ENCODE measurements at places on chromosomes 5 and 9.
A peak's percentile ranks its signal among the peaks of the same experiment; 100 is the strongest.

GRCh38 chr9:81530310-81530810, 159.0 kb downstream of the TLE1 start:
- no peak for DNase-seq

DNA sequence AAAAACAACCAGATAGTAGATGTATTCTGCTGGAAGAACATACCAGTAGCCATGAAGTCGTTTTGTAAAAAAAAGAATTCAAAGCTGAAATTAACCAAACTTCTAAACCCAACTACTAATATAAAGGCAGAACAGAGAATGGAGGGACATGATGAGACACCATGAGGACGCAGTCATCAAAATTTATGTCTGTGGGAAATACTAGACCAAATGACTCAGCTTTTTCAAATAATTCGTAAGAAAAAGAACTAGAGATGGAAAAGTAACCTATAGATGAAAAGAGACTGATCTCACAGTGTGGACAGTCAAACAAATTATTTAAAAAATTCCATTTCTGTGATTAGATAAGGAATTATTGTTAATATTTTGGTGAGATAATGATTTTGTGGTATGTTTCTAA, 10.3 kb downstream of the TTC23L start:
- DNase-seq, result peak; percentile 49

- no peak for DNase-seq
Observed at GRCh38 chr5:110785356-110785755, 46.5 kb downstream of the SLC25A46 start.

DNA sequence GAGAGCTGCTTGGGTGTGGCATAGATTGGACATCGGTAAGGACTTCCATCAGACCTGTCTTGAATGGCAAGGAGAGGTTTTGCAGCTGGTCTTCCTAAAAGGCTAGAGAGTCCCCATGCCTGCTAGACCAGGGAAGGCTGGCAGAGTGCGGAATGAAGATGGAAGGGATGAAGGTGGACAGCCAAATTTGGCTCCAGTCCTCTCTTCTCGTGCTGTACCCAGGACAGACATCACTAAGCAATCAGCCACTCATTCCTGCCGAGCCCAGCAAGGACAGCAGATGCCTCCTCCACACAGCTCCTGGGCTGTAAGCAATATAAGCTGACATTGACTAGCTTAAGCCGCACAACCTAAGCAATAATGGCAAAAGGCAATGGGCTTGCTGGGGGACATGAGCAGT, 112.0 kb downstream of the OLFM1 start:
- no peak for DNase-seq

DNA sequence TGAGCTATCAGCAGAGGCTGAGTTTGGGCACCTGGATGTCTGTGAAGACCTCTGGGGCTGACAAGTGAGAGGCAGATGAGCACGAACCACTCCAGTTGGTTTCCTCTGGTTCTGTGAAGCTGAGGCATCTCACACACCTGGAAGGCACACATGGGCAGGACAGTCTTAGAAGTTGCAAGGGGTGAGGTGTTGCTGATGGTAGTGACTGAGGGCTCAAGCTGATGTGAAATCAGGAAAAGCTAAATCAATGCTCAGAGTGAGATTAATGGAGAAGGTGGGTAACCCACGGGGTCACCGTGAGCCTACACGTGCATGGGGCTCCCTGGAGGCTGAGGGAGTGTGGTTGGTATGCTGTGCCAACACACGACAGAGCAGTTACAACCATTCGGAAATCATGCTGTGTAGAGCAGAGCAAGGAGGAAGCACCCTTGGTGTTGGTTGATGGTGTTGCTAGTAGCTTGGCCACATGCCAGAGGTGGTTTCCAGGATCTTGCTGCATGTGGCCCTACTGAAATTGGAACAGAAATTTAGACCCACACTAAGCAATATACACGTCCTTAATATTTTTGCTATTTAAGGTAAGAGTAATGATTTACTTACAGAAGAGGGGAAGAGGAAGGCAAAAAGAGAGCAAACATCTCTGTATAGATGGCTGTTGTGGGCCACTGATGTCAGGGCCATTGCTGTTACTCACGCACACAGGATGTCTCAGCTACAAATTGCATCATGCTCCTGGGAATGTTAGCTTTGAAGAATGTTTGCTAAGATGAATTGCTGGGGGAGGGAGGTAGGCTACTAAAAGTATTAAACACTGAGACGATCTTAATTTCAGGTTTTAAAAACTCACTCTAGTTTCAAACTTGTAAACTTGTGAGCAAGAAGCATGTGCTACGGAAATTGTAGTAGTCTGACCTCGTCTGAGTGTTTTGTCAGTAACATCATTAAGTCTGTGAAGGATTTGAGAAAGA, 170.5 kb downstream of the ARHGEF28 start:
- DNase-seq, result peak; percentile 91

DNA sequence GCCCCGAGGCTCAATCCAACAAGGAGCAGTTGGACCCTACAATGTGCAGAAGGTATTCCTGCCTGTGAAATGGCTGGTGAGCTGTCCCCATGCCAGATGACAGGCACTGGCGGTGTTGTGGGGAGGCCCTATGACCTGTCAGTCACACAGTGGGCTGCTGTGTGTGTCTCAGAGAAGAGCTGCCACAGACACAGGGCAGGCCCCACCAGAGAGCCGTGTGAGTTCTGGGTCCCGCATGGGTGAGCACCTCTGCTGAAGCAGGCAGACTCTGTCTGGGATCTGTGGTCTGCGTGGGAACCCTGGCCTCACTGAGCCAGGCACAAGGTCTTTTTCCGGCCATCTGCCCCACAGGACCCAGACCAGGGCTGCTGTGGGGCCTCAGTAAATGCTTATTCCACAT, 37.3 kb upstream of the PITX1 start:
- no peak for DNase-seq

GRCh38 chr5:56317923-56318561, 84.9 kb upstream of the ANKRD55 start:
- no peak for DNase-seq

GRCh38 chr5:31768784-31769183, 129.9 kb downstream of the PDZD2 start:
- DNase-seq, result no peak

DNA sequence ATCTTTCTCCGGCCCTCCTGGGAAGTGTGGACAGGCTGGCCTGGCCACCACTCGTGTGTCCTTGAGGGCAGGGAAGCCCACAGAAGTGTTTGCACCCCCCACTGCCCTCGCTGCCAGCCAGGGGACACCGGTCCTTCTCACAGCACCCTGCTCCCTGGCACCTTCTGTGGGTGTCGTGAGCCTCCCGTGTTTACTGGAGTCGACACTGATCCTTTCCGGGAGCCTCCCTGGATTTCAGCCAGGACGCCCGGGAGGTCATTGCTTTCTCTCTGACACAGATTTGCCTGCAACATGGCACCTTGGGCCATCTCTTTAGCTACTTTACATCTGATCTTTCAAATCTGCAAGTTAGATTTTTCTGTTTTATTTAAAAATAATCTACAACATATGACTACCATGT, 120.4 kb upstream of the CACNA1B start:
- DNase-seq, result no peak

DNA sequence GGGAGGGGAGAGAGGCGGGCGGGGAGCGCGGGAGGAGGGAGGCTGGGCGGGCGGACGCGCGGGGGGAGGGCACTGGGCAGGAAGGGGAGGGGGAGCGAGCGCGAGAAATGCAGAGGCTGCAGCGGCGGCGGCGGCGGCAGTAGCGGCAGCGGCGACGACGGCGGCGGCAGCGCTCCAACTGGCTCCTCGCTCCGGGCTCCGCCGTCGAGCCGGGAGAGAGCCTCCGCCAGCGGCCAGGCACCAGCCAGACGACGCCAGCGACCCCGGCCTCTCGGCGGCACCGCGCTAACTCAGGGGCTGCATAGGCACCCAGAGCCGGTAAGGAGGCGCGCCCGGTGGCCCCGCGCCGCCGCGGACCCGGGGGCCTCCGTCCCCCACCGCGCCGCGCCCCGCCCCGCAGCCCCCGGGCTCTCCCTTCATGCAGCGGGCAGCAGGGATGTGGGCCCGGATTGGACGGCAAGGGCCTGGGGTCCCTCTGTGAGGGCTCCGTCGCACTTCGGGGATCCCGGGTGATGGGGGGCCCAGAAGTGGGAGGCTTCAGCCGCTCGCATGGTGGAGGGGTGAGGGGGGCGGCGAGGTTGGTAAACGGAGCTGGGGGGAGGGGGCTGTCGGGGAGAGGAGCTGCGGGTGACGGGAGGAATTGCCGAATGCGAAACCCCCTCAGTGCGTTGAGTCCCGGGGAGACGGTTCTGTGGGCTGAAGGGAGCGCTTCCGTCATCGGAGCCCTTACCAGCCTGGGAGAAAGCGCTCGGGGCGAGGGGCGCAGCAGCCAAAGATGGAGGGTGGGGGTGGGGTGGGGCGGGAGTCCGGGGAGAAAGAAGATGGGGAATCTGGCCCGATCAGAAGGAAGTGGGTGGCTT, at the start of gene BASP1:
TSS of gene BASP1 (plus strand) at position 139 of the 860 bp plus-strand sequence. CDS start 57,586 bp downstream, outside the sequence.
- DNase-seq, result peak; percentile 70

DNA sequence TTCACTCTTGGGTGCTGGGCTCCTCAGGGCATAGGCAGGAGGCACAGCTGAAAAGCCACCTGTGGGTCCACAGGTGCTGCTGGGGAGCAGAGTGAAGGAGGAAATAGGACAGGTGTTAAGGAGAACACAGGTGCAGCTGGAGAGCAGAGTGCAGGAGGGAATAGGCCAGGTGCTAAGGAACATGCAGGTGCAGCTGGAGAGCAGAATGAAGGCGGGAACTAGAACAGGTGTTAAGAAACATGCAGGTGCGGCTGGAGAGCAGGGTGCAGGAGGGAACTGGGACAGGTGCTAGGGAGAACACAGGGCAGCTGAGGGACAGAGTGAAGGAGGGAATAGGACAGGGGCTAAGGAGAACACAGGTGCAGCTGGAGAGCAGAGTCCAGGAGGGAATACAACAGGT, 43.8 kb upstream of the PLEKHG4B start:
- no peak for DNase-seq

- DNase-seq, result no peak
Observed at GRCh38 chr9:32782476-32783167, 718 bp upstream of the TMEM215 start.
